ENCODE measurements at places on chromosomes 16 and 17.

- DNase-seq = no peak
Observed at GRCh38 chr17:22600644-22601298, 908.4 kb downstream of the KCNJ18 start.

DNA sequence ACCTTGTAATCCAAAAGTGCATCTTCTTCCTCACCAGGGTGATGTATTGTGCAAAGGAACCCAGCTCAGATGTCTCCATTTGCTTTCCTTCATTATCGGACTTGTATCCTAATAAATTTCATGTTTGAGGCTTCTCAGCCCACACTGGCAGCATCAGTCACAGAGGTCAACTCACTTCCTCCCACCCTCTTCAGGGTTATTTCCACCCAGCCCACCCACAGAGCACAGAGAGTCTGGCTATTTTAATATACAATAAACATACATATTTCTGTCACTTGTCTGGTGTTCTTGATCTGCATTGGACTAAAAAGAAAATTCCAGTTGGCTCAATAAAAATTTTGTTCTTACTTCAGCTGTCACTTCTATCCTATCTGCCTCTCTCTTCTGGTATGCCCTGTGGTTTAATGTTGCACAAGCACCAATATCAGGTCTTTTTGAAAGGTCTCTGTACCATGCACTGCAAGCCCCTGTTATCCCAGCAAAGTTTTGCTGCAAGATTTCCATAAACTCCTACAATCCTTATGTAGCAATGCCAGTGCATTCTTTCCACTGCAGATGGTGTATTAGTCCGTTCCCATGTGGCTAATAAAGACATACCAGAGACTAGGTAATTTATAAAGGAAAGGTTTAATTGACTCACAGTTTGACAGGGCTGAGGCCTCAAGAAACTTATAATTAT is 201.8 kb downstream of the CDH11 start:
- DNase-seq = no peak

DNA sequence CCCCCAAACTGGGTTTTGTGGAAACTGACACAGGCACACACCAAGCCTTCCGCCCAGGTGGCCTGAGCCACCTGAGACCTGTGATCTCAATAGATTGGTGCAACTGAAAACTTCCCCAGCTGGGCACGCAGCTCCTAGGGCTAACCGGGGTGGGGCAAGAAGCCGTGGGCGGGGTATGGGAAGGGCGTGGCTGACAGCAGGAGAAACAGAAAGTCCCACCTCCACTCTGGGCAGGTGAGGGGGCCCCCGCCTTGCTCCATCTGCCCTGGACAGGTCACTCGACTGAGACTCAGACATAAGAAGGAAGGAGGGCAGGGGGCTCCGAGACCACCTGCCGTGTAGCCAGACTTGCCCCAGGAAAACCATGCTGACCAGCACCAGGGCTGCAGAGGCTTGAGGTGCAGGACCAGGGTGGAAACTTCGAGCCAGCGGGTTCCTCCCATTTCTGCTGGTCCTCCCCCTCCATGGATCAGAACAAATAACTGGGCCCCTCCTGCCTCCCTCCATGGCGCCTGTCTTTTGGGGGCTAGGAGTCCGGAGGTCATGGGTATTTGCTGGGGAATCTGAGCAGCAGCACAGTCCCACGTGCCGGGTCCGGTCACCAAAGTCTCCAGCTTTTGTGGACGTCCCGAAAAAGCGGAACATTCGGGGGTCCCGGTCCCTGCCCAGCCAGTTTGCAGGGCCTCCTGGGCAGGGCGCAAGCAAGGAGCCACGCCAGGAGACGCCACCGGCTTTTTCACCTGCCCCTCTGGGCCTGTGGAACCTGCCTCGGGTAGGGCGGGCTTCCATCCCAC is 1.3 kb downstream of the TIMP2 start:
- no peak for DNase-seq

DNA sequence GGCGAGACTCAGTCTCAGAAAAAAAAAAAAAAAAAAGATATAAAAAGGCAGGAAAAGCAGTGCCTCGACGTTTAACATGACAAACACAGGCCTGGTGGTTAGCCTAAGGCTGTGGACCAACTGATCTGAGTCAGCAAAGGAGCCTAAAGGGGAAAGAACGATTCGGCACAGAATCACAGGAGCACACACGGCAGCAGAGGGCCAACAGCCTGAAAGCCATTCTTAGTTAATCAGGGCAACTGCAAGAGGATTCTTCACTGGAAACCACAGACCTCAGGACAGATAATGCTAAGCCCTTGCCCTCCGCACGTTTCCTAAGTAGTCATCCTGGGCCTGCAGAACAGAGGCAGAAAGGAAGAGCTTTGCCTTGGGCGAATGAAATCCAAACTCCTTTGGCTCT is 14.7 kb downstream of the TMEM11 start:
- no peak for DNase-seq

GRCh38 chr16:9225527-9226316 is 134.3 kb downstream of the HAPSTR1 start:
- no peak for DNase-seq

Measured in CMK (cell line).